Activated naive CD4-positive, alpha-beta T cell treated with anti-CD3 and anti-CD28 coated beads for 36 hours (primary cell): ENCODE measurements at places on chromosomes 12 and 14. TPM values are rescaled to one million over a fixed set of nuclear protein-coding genes. Genes with fewer than 3 reads are reported as not detected.

Gene LAG3
- total RNA-seq, result 22.8 TPM

Gene DTX3
- 15.8 TPM for total RNA-seq

Gene GDF11
- total RNA-seq, result 4.2 TPM

Gene ISM2
- not detected for total RNA-seq

Gene MYO1H
- not detected for total RNA-seq

Gene CCDC198
- total RNA-seq, result not detected

Gene PIANP
- total RNA-seq, result 0.21 TPM

Gene TMTC3
- 5.2 TPM for total RNA-seq

Gene GPR68
- 1.3 TPM for total RNA-seq

Gene CDCA3
- total RNA-seq, result 108 TPM
